ENCODE measurements at places on chromosomes 3 and 15.

DNA sequence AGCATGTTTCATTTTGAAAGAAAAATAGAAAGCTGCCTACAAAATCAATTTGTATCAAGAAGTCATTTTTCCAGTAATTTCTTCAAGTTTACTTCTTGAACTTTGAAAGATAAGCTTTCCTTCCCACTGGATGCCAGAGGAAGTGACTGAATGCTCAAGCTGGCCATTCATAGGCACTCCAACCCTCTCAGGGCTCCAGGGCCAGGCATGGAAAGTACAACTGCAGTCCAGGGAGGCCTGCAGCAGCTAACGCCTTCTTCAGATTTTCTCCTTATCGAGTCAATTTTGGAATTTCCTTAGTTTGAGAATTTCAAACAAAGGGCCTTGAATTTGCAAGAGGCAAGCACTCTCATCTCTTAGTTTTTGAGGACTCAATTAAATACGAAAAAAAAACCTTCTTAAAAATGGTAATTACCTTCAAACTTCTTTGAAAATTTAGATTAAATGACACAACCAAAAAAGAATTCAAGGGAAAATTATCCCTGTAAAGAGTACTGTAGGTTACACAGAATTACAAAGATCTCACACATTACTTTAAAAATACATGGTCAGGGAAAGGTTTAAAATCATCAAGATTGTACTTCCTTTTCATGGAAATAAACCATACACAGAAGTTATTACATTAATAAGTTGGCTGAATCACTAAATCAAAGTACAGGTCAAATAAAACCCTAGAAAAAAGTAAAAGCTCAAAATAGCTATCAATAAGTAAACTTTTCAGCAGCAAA, 2.5 kb downstream of the UBP1 start:
- DNase-seq, result no peak

GRCh38 chr3:50450209-50450921, 53.1 kb downstream of the CACNA2D2 start:
- peak; percentile 73 for DNase-seq

DNA sequence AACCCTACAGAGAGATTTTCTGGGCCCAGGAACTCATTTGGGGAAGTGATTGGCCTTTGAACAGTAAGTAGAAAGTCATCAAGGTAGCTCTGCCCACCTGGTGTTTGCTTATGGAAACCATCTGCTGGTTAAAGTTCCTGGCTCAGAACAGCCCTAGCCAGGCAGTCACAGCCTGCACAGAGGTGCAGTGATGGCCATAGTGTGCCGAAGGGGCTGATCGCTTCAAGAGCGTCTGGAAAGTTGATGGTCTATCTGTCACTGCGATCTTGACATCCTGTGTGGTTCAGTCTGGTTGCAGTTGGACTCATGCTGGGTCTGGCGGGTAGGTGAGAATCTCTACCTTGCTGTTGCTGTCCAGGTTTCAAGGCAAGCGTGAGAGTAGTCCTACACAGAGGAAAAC, 151.6 kb downstream of the SLCO3A1 start:
- DNase-seq, result no peak

DNA sequence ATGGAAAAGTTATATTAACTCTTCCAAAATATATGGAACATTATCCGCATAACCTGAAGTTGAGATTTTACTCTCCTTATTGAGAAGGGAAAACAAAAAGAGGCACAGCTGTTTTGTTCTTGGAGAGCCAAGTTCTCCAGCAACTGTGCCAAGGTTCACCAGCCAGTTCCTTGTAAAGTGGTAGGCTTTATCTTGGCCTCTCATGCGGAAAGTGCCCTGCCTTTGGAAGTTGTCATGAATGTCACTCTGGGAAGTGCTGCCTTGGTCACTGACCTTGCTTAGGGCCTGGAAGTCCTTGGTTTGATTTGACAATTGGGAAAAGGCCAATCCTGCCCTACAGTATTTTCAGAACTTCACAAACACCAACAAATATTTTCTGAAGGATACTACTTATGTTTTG, 44.2 kb upstream of the THRB start:
- no peak for DNase-seq

DNA sequence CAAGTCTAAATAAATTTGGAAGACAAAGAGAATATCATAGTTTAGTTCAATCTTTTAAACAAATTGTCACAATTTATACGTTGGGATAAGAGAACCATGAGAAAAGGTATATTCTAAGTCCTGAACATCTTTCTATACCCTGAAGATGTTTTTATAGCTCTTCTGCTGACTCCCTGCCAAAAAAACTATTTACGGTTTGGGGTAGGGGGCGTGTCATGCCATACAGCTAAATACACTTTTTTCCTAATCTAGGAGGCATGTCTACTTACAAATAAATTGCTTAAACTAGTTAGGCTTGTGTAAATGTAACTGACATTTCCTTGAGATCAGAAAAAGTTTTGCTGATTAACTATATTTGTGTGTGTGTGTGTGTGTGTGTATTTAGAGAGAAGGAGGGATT, 163.3 kb downstream of the PGPEP1L start:
- DNase-seq, result no peak

- DNase-seq, result no peak
Observed at GRCh38 chr3:159739166-159739565, 249.5 kb upstream of the IL12A start.

DNA sequence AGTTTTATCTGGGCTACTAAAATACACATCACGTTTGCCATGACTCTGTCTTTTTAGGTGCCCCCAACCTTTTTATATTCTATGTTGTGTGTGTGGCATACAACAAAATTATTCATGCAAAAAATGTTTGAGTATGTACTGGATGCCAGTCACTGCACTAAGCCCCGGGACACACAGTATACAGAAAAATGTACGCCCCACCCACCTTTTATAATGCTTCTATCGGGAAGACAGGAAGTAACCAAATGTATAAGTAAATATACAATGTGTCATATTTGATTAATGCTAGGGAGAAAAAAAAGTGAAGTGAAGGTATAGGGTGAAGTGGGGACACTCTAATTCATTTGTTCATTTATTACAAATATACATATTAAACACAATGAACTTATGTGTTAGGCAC, 503.4 kb upstream of the MDFIC2 start:
- DNase-seq, result no peak

DNA sequence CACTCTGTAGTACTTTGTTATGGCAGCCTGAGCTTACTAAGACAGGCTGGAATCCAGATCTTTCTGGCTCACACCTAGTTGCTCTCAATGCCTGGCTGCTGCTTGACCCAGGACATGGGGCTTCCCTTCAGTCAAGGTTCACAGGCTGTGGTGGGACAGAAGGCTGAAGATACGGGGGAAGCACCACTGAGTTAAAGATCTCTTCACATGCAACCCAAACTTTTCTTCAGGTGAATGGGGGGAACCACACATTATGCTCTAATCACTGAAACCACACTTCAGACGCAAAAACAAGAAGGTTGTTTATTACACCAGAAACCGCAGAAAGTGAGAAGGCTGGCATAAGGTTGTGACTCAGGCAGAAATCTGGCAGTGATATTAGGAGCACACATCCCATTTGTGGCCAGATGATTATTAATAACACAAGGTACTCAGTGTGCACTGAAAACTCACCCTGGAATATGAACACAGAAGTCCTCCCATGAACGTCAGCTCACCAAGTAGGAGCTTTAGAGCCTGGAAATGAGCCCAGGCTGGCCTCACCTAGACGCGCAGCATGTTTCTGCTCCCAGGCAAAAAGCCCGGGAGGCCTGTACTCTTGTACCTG, 230.5 kb upstream of the CHRNA7 start:
- no peak for DNase-seq

GRCh38 chr3:115766587-115767482, 143.5 kb downstream of the GAP43 start:
- DNase-seq, result no peak

DNA sequence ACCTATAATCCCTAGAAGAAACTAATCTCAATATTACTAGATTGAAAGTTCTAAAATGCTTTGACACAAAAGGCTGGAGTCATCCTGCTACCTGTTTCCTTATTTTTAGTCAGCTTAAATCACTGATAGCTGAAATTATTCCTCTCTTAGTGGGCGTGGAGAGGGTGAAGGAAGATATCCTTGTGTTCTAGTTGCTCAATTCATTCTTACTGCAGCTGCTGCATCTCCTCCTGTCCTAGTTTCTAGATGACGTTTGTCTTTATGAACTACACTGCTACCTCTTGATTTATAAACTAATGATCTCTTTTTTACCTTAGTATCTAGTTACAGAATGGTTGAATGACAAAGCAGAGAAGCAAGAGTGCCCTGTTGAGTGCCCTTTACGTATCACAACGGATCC, 50.7 kb downstream of the SETD5 start:
- DNase-seq, result no peak

DNA sequence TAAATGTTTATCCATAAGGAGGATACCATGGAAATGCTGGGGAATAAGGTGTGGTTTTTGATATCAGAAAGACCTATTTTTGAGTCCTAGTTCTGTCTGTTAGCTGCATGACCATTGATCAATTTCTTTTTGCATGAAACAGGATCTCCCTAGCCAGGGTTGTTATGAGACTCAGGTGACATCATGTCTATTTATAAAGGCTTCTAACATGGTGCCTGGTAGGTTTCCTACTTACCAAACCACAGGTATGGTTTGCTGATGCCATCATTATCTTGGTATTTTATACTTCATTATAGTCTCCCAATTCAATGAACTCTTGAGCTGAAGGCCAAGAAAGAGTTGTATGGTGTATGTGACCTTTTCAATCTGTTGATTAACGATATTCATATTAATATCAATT, 144.0 kb downstream of the CLSTN2 start:
- no peak for DNase-seq

- DNase-seq, result no peak
Observed at GRCh38 chr3:131242201-131242600, 139.4 kb upstream of the NUDT16 start.

- DNase-seq, result no peak
Observed at GRCh38 chr3:121992601-121993560, 29.2 kb downstream of the ILDR1 start.

DNA sequence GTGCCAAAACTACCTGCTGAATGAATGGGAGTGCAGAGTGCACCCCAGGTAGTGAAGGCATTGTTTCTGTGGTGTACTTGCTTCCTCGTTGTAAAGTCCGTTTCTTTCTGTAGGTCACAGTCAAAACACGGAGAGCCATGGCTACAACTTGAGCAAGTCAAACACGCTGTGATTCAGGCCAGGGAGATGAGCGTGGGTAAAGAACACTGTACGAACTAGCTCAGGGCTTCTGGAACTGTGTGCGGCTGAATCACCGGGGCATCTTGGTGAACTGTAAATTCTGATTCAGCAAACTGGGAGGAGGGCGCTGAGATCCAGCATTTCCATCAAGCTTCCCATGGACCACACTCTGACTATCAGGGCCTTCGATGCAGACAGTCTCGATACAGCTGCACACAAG, 5.0 kb upstream of the TNK2 start:
- no peak for DNase-seq

DNA sequence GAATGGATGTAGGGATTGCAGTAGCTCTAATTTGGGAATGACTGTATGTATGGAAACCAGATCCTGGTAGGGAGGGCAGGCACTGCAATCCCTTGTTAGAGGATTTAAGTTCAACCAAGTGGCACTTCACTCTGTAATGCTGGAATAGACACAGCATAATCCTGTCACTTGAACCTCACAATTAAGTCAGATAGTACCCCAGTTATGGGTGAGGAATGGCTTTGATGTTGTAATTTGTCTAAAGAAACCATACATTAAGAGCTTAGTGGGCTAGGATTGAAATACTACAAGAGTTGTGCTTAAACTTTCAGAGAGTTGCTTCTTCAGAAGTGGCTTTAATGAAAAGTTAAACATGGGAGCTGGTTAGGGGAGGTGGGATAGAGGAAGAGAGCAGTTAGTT, 9.3 kb downstream of the RAB7A start:
- no peak for DNase-seq

DNA sequence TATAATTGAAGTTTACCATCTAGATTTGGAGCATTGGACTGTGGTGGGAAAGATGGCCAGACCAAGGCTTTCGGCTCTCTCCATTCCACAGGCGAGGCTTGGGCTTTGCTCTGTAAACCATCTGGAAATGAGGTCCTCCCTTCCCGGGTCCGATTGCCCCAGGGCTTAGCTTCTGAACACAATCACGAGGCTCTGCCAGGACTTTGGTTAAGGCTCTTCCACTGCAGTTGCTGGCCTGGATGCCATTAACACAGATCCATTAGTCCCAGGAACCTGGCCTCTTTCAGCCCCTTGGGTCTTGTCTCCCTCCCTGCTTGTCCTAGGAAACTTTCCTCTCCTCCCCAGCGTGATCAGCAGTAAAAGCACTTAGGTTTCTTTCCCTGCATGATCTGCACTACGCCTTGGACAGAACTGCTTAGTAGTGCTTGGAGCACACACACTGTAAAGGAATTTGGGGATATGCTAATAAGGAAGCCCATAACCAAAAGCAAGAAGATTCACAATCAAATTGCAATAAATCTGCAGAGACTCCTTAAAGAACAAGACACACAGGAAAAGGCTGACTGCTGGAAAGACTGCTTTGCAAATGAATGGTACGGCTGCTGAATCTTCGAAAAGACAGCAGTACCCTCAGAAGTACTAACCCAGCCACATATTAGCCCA, 154.3 kb downstream of the ECT2 start:
- DNase-seq, result no peak

DNA sequence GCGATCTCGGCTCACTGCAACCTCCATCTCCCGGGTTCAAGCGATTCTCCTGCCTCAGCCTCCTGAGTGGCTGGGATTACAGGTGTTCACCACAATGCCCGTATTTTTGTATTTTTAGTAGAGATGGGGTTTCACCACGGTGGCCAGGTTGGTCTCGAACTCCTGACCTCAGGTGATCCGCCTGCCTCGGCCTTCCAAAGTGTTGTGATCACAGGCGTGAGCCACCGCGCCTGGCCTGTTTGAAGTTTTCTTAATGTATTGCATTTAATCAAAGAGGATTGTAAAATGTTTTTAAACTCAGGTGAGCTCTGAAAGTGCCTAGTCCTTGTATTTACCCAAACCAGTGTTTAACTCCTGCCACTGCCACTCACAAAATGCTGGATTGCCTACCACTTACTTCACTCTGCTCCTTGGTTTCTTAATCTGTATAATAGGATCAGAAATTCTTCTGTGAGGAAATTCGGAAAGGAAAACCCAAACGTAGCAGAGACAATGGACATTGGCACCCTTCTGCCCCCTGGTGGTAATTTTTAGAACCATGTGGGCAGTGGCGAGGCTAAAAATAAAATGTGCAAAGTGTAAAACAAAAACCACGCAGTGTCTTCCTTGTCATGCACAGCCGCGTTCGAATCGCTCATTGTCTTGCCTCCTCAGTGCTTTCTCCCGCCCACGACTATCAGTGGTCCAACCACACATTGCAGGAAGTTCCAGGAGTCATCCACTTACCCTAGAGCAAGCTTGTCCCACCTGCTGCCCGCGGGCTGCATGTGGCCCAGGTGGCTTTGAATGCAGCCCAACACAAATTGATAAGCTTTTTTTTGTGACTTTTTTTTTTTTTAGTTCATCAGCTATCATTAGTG, 27.3 kb downstream of the CEP19 start:
- DNase-seq, result peak; percentile 68

- DNase-seq, result no peak
Observed at GRCh38 chr3:15289661-15290060, 42.7 kb downstream of the SH3BP5 start.

DNA sequence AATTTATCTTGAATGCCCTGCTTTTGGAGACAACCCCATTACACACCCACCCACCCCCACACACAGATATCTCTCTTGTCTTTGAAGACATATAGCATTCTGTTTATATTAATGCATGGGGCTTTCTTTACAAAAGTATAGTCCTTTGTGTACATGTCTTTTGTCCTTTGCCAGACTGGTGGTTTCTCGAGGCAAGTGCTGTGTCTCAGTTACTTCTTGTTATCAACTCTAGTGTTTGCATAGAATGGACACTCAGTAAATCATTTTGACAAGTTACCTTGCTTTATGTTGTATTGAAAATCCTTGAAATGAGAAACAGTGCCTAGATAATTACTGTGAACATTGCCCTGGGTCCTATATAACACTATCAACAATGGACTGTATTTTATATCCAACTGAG, 33.9 kb downstream of the KBTBD8 start:
- DNase-seq, result no peak

Data from activated naive CD8-positive, alpha-beta T cell treated with anti-CD3 and anti-CD28 coated beads, Interleukin-2, amount 50 U/mL, for 24 hours (primary cell).